Left kidney (tissue), 8 donors: ENCODE measurements at places on chromosomes 4 and X. TPM values are rescaled to one million over a fixed set of nuclear protein-coding genes. Genes with fewer than 3 reads are reported as not detected.

DMRTC1 gene
- polyA plus RNA-seq: not detected

CXCL1 gene
- polyA plus RNA-seq: 0.50 TPM

PACRGL gene
- polyA plus RNA-seq: 39.9 TPM

PRR32 gene
- not detected for polyA plus RNA-seq

TCEAL5 gene
- polyA plus RNA-seq: 14.6 TPM

SUV39H1 gene
- 8.0 TPM for polyA plus RNA-seq

- no peak for DNase-seq
These were observed 82.2 kb downstream of the FNIP2 start for GRCh38 chr4:158850800-158851644.

GRCh38 chr4:10605031-10605430 lies 79.5 kb downstream of the CLNK start:
- no peak for DNase-seq

DNA sequence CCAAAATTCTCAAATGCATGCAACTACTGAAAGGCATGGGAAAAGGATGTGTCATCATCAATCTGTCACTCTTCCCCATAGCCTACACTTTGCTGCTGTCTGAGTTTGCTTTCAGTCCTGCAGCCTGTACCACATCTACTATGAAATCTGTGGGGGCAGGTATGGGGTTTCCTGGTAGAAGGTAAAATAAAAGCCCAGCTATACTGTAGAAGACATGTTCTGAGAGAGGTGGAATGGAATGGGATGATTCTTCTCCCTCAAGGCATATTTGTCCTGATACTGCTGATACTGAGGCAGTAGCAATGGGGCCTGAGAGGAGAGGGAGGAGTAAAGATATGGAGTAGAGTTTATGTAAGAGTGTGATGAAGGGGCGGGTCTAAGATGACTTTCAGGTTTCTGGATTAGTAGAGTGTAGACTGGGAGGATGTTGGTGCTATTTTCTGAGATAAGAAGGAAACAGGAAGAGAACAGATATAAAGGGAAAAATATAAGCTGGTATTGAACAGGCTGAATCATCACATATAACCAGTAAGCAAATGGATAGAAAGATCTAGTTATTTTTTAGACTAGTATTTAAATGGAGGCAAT lies 38.7 kb upstream of the GYPA start:
- no peak for DNase-seq

DNA sequence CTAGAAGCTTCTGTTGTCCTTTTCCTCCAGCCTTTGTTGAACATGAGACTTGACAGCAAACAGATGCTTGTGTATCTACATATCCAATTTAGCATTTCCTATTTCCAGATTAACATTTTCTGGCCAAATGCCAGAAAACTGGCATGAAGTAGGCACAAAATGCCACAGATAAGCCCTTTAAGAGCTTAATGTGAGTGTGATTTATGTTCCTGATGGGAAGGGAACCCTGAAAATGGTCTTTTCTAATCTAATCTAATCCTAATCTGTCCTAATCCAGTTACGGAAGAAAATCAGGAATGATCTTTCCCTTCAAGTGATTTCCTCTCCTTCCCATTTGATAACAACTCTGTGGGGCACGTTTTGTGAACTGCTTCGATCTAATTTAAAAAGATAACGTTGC lies 133.0 kb upstream of the C1QTNF7 start:
- DNase-seq: no peak

DNA sequence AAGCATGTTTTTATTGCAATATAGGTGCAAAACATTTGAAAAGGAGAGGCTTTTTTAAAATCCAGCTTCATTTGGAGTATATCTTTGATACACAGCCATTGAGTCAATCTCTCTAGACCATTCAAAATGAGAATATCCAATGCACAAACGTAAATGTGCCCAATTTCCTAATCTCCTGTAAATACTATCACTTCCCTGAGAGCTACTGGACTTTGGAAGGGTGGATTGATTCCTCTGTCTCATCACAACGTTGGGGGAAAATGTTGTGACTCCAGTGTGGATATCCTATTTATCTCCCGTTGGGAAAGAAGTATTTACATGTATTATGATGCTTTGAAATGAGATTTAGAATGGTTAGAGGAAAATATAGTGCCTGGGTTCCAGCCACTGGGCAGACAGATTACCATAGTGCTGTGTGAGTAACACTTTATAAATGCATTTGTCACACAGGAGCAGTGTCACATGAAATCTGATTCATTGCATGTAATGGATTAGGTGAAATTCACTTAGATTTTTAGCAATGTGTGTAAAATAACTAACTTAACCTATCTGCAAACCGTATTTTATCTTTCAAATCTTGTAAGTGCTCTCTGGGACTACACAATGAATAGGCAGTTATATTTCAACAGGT lies 64.4 kb upstream of the VCX3A start:
- no peak for DNase-seq

GRCh38 chr4:66367043-66367660 lies 696.9 kb upstream of the EPHA5 start:
- no peak for DNase-seq

- no peak for DNase-seq
These were observed 198.8 kb downstream of the STIM2 start for GRCh38 chr4:27059446-27059845.

DNA sequence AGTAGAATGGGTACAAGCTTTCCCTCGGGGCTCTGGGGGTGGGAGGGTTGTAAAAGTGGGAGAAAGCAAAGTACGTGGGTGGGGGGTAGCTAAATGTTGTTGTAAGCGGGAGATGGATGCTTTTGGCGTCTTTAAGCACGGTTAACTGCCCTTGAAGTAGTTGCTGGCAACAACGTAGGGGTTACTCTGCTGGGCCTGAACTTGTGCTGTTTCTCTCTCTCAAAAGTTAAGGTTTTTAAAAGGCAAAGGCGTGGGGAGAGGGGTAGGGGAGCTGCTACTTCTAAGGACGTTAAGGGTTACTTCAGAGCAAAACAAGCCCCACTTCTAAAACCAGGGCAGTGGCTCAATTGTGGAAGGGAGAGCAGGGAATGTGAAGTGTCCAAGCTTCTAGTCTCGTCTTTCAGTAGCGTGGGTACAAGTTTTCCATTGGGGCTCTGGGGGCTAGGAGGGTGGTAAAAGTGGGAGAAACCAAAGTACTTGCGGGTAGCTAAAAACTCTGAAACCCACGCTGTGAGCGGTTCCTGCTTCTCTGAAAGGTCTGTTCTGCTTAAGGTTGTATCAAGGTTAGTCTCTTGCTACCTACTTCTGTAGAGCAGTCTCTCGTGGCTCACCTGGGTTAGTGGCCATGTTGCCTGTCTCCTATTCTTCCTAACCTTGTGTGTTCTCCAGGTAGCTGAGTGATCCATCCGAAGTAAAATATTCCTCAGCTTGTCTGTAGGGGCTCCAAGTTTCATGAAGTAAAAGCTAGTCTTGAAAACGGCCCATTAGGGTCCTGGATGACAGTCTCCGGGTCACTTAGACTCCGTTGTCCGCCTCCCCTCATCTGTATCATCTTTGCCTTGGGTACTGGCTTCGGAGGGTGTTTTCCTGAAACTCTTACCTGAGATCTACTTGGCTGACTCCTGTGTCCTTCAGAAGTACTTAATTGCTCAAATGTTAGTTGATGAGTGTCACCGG lies 1.7 kb upstream of the WDR1 start:
- DNase-seq: no peak

DNA sequence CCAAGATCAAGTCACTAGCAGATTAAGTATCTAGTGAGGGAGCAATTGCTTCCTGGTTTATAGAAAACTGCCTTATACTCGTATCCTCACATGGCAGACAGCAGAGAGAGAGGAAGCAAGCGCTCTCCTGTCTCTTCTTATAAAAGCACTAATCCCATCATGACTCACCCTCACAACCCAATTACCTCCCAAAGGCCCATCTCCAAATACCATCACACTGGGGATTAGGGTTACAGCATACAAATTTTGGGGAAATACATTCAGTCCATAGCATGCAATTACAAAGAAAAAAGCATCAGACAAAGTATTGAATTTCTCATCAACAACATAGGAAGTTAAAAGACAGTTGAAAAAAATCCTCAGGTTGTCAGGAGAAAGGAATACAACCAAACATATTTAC lies 292.6 kb downstream of the IQCM start:
- no peak for DNase-seq

- no peak for DNase-seq
These were observed 115.0 kb upstream of the TBL1X start for GRCh38 chrX:9349572-9350494.

DNA sequence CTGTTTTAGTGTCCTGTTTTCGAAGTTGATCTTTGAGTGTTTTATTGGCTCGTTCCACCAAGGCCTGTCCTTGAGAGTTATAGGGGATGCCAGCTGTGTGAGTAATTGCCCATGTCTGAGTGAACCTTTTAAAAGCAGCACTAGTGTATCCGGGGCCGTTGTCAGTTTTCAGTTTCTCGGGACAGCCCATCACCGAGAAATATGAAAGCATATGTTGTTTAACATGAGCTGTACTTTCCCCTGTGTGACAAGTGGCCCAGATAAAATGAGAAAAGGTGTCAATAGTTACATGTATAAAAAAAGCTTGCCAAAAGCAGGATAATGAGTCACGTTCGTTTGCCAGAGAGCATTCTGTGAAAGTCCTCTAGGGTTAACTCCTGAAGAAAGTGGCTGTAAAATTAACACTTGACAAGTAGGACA lies 48.6 kb upstream of the RASSF6 start:
- peak; percentile 65 for DNase-seq

DNA sequence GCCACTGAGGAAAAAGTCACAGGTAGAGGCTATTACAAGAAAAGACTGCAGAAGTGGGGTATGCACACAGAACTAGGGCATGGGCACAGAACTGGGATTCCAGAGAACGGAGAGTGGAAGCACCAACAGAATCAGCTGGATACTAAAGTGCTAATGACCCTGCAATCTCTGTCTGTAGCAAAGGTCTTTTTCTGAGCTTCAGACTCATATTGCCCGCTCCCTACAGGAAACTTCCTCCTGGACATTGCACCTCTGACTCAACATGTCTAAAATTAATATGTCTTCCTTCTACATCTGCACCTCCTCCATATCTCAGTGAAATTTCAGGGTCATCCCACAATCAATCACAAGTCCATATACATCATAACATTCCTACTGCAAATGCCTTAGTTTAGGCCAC lies 5.3 kb upstream of the CAMK2D start:
- DNase-seq: no peak

- DNase-seq: no peak
These were observed 231.5 kb downstream of the FAT4 start for GRCh38 chr4:125546272-125546671.

GRCh38 chr4:47531241-47531953 lies 46.3 kb downstream of the ATP10D start:
- DNase-seq: no peak

DNA sequence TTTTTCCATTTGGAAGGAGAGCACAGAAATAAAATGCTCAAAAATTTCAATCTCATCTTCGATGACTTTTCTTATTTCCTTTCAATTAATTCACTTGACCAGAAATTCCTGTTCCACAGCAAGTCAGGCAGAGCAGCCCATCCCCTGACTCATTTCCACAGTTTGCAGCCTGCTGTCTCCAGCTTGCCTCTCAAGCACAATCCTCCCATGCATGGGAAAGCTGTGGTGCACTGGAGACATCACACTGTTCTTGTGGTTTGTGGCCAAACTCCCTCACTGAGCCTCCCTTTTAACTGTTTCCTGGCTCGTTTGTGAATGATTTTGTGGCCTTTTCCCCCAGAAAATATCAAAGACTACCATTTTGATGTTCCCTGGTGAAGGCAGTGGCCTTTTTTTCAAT lies 114.0 kb upstream of the ENPEP start:
- DNase-seq: peak; percentile 5
